Astrocyte of the cerebellum (primary cell): ENCODE measurements at places on chromosomes 1 and 21.

DNA sequence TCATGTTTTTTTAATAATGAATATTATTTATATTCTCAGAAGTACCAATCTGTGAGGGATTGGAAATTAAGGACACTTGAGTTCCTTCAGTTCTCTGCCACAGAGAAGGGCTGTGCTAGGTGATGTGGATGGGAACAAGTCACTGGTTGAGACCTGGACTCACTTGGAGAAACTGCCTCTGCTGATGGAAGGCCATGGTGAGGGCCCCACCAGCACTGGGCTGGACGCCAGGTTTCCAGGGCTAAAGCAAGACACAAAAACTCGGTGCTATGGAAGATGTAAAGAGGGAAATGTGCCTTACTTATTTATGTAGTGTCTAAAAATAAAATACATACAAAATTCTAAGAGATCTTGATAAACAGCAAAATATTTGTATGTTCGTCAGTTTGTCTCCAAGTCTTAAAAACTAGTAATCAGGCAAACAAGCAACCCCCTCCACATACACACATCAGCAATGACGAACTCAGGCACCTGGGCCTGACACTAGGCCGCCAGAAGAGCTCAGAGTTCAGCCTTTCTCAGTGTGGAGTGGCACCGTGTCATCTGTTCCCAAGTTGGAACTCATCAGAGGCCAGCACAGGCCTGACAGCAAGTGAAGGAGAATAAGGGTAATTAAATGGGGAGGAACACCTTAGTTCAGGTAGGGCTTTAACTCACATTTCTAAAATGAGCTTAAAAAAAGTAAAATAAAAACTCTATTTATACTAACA lies 19.6 kb downstream of the SIPA1L2 start:
- no peak for DNase-seq

GRCh38 chr21:41924368-41924754 lies 29.5 kb downstream of the C2CD2 start:
- no peak for DNase-seq

DNA sequence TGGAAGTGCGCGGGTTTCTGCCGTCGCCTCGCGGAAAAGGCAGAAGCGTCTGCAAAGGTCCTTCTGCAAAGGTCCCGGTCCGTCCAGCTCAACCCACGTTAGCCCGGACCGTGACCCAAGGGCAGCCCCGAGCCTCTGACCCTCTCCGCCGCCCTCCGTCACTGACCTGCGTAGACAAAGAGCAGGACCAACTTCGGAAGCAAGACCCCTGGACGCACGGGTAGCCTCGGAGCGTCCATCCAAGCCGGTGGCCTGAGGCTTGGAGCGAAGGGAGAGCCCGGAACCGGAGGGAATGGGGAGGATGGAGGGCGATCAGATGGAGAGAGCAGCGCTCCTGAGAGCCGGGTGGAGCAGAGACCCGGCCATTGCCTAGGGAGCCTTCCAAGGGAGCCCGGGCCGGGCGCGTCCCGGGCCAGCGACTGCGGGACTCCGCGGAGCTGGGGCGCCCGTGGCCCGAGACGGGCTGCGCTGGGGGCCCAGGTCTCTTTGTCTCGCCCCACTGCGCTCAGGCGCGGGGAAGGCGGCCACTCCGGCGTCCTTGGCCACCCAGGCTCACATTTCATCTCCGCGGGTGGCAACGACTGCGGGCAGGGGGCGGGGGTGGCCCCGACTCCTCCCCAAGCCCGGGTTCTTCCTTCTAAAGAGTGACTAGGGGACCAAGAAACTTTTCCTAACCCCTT lies at the start of gene CYYR1:
TSS of gene CYYR1 (minus strand) at position 585 of the 680 bp plus-strand sequence. CDS start at position 239, 346 bp downstream.
- DNase-seq, result peak; percentile 8

DNA sequence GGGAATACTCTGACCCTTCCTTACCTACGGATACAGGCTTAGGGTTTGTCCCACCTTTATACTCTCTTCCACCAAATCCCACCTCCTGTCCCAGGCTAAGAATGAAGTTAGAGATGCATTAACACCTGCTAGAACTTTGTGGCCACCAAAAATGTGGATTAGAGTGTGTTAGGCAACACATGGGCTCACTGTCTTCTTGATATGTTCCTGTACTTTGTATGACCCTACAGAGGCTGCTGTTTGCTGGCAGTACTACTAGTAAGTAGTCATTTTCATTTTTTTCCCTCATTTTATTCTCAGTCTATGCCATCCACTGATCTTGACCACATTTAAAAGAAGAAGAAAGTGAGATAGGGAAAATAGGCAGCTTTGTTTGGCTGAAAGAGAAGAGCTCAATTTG lies 21.0 kb upstream of the TMEM39B start:
- DNase-seq, result no peak

- DNase-seq, result peak; percentile 65
These were observed 8.3 kb downstream of the SLC27A3 start for GRCh38 chr1:153783233-153784190.

GRCh38 chr1:78601068-78601467 lies 19.2 kb upstream of the IFI44L start:
- DNase-seq, result no peak

GRCh38 chr1:62263814-62264353 lies 55.4 kb downstream of the KANK4 start:
- no peak for DNase-seq

DNA sequence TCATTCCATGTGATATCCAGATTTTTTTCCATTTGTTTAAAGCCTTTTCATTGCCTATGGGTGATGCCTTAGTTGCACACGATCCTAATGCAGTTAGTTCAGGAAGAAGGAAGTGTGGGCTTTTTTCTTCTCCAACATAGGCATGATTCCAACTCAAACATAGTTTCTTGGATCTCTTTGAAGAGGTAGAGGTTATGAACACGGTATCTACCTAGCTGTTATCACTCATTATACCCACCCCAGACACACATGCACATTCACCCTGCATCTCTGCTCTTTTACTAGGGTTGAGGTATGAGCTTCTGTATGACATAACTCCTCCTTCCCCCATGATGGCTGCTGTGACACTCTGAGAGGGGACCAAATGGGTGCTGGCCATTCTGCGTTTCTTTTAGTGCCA lies 122.1 kb upstream of the ZNF648 start:
- DNase-seq, result no peak

DNA sequence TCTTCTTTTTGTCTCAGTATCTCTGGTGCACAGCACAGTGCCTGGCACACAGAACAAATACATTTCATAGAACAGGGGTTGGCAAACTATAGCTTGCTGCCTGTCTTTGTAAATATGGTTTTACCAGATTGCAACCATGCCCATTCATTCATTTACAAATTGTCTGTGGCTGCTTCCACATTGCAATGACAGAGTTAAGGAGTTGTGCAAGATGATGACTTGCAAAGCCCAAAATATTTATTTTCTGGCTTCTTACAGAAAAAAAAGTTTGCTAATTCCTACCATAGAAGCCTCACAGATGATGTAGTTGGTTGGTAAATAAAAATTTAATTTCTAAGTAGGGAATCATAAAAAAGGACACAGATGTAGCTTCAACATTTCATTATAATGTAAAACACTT lies 11.2 kb upstream of the HMGB4 start:
- no peak for DNase-seq

DNA sequence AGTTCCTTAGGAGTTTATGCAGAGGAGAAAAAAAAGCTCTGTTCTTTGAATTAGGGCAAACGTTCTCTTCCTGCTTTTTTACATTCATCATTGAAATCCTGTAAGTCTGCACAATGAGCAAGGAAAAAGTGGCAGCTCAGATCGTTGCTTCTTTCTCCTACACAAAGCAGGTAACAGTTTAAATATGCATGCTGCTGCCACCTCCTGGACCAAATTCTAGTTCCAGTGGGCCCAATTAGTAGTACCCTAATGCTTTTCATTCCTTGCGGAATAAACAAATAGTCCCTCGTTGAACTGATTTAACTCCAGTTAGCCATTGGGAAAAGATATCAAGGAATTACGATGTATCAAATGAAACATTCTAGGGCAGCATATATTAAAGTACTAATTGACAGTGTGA lies 20.1 kb downstream of the YTHDF2 start:
- DNase-seq, result no peak

DNA sequence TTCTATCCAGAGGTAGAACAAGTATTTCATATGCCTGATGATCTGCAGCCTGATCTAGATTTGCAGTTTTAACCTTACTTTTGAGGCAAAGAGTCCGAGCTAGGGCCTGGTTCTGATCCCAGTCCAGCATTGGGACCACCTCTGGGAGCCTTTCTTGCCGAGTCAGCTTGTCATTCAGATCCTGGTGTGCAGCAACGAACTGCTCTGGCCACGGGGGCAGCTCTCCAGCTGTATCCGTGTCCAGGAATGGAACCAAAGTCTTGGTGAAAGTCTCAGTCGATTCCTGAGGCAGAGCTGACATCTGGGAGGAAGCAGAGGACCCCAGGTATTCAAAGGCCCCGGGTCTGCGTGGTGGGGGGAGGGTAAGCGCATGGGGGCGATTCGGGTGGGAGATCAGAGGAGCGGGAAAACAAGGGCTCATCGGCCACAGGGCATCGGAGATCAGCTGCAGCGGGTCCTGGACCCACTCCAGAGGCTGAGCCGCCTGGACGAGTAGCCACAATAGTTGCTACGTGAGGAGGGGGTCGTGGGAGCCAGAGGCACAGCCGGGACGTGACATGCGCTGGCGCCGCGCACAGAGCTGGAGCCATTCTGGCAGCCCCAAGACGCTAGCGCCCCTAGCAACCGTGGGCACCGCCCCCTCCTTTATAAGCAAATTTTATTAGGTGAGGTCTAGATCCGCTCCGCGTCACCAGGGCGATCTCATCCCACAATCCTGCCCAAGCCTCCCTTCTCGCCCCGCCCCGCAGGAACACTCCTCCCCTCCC lies 32.4 kb upstream of the BSDC1 start:
- no peak for DNase-seq

GRCh38 chr1:46940307-46940706 lies 969 bp downstream of the CYP4A11 start:
- no peak for DNase-seq

- no peak for DNase-seq
These were observed 3.0 kb downstream of the MOV10 start for GRCh38 chr1:112677501-112677900.

DNA sequence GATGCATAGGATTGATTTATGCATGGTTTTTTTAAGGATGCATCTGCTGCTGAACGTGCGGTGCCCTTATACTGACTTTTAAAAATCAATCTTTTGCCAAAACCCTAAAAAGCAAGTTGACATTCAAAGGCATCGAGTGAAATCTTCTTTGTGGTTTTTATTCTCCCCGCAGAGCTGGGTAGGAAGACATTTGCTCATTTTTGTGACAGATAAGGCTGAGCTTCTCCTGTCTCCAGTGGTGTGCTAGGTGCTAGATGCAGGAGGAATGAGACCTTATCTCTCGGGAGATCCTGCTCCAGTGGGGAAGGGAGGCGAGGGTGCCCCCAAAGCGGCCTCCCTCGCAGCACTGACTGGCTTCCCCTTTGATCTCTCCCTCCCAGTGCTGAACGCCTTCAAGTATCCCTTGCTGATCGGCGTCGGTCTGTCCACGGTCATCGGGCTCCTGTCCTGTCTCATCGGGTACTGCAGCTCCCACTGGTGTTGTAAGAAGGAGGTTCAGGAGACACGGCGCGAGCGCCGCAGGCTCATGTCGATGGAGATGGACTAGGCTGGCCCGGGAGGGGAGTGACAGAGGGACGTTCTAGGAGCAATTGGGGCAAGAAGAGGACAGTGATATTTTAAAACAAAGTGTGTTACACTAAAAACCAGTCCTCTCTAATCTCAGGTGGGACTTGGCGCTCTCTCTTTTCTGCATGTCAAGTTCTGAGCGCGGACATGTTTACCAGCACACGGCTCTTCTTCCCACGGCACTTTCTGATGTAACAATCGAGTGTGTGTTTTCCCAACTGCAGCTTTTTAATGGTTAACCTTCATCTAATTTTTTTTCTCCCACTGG lies 14.9 kb upstream of the CD101 start:
- DNase-seq, result no peak
